ENCODE measurements at places on chromosomes 6 and 20.

DNA sequence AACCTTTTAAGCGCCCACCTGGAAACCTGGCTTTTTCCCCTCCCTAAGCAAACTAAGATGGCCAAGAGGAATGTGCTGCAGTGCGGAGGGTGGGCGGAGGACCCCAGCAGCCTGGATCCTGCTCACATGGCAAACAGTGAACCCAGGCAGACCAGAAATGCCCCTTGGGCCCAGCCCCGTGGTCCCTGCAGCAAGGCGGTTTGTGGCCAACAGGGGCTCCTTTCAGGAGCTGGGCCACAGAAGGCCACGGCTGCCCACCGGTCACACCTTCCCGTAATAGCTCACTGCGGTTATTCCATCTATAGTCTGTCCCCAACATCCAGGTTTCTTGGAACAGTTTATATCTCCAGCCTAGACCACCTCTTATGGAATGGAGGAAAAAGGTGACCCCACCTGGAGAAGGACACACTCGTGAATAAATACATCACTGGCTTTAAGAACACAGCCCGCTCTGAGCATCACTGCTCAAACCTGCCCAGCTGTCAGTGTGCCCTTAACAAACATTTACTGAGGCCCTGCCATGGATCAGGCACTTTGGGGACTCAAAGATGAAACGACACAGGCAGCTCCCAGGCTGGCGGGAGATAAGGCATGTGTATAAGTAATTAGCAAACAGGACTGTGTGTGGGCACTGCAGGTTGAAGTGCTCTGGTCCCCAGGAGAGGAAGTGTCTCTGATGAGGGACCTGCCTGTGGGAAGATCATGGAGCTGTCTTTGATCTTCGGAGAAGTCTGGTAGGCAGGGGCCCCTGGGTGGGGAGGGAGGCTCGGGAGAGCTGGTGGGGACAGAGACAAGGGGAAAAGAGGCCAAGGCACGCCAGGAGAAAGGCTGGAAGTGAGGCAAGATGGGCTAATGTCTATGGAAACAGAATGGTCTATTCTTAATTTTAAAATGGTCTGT lies 3.2 kb upstream of the TUBB1 start:
- no peak for DNase-seq

DNA sequence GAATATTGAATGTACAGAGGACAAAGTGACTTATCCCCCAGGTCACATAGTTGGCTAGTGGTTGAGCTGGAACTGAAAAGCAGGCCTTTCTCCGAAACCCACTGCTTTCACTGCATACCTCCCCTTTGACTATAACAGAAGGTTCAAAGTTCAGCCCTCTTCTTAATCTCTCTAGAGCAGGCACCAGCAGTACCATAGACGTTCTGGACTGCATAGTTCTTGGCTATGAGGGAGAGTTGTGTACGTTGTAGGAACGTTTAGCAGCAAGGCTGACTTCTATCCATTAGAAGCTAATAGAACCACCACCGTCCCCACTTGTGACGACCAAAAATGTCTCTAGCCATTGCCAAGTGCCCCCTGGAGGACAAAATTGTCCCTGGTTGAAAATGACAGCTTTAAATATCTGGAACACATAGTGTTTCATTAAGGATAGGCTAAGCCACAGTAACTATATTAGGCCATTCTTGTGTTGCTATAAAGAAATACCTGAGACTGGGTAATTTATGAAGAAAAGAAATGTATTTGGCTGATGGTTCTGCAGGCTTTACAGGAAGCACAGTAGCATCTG lies 123.8 kb upstream of the MTHFD1L start:
- DNase-seq: peak; percentile 52

DNA sequence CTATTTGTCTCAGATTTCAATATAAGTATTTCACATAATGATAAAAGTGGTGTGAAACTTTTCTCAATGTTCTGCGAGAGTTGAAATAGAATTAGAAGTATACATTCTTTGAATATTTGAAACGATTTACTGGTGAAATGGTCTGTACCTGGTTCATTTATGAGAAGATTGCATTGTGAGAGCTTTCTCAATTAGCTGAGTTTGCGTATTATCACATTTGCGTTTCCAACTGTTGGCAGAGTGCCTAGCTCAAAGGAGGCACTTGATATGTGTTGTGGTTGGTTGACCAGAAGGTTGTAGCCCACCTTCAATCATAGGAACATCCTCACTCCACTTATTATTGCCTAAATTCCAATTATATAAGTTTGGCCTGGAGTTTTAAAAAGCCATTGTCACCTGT lies 58.8 kb upstream of the EXOC2 start:
- DNase-seq: no peak

DNA sequence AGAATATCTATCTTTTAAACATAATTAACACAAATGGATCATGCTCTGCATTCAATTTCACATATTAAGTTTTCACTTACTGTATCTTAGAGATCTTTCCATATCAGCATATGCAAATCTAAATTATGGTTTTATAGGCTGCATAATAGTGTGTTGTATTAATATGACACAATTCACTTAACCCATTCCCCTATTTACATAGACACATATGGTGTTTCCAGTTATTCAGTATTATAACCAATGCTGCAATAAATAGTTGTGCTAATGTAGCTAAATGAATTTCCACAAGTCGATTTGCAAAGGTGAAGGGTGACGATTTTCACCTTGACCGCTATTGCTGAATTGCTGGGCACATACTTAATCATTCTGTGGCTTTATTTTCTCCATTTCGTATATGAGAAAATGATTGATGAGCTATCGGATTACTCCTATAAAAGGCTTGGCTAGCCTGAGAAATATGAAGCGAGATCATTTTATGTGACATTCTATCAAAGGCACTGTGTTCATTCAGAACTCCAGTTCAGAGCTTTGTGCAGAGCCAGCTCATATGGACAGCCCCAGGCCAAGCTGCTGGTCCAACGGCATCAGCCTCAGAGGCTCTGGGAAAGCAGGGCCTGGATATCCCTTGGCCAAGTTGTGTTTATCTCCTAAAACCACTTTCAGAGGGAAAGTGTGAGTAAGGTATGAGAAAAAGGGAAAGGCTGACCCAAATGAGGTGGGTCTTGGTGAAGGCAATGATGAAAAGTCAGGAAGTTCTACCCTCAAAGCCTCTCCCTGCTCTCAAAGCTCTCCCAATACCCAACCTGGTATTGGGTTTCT lies 50.8 kb downstream of the GFOD1 start:
- no peak for DNase-seq

DNA sequence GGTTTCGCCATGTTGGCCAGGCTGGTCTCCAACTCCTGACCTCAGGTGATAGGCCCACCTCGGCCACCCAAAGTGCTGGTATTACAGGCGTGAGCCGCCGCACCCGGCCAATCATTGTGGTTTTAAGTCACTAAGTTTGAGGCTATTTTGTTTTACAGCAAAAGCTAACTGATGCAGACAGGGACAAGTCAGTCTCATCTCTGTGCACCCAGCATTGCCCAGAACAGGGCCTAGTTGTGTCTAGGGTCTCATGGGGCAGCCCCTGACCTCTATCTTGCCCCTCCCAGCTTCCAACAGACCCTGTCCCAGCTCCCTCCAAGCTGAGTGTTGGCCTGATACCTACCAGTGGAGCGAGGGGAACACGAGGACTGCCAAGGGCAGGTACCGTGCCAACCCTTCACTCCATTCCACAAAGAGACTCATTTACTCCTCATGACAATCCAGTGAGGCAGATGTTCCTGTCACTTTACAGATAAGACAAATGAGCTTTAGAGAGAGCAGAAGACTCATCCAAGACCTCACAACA lies 8.9 kb upstream of the RBCK1 start:
- DNase-seq: no peak

- no peak for DNase-seq
Measured at GRCh38 chr6:7267466-7268091, 45.4 kb downstream of the SSR1 start.

DNA sequence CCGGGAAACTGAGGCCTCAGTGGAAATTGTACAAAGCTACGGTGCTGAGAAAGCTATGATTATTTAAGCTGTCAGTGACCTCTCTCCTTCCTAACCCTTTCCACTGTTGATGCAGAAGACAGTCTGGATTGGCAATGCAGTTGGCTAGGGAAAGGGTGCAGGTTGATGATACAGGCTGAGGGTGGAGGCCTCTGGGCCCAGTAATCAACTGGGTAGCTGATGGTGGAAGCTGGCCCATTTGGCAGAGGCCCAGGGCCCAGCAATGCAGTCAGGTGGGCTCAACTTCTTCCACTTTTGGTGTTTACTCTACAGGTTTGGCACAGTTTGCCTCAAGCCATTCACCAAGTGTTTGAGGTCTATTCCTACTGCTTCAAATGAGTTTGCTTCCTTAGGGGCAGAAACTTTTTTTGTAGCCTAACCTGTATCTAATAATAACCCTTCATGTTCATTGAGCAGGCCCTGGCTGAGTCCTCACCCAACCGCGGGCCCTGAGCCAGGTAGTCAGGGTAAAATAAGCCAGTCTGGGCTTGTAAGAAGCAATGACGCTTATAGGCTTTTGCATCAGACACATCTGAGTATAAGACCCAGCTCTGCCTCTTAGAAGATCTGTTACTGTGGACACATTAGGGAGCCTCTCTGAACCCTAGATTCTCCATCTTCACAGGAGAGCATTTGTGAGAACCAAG lies 12.1 kb downstream of the BCL2L1 start:
- DNase-seq: no peak

GRCh38 chr6:39610221-39610620 lies 115.0 kb downstream of the KIF6 start:
- DNase-seq: no peak

- no peak for DNase-seq
Measured at GRCh38 chr20:61429458-61430227, 177.6 kb downstream of the CDH4 start.

DNA sequence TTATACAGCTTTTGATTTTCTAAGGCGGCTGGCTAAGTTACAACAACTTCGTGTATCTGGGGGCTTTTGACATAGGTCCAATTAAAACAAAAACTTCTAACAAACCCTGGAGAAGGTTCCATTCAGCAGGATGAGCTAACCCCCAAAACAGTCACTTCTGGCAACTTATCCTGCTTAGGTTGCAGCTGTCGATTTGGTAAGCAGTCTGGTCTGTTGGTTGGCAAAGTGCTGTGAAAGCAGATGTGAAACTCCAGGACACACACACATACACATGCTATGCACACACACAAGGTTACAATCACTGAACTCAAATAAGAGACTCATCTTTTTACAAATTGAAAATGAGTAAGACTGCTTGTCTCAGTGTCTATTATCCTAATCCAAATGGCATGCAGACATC lies 119.0 kb upstream of the STMND1 start:
- no peak for DNase-seq

DNA sequence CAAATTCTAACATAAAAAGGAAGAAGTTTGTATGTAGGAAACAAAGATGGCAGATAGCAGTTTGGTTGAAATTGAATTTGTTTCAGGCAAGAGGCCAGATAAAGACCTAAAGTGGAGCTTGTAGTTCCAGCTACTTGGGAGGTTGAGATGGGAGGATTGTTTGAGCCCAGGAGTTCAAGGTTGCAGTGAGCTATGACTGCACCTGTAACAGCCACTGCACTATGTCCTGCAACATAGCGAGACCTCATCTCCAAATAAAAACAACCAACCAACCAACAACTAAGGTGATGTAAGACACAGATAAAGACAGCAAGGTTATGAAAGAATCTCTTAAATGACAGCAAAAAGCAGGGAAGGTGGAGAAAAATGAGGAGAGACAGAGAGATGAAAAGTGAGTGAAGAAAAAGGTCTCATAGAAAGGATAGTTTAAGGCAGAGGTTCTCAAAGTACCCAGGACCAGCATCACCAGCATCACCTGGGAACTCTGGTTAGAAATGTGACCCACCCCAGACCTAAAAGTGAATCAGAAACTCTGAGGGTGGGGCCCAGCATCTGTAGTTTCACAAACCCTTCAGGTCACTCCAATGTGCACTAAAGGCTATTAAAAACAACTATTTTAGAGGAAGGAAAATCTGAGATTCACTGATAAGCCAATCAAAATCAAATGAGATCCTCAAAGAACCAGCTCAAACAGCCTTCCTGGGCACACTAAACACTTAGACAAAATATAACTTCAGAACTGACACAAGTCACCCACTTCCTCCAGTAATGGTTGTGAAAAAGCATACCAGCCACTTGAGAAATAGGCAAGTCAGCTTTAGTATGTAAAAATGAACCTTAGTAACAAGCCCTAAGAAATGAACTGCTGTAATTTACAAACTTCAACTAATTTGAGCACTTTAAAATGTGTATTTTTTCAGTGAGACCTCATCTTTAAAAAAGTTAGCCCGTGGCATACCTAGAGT lies 57.6 kb downstream of the FAM184A start:
- DNase-seq: no peak
